ENCODE measurements at places on chromosomes 4 and X.
A peak's percentile ranks its signal among the peaks of the same experiment; 100 is the strongest.

- DNase-seq, result no peak
Measured at GRCh38 chr4:158535130-158535614, 13.5 kb downstream of the RXFP1 start.

- DNase-seq, result no peak
Measured at GRCh38 chr4:152112887-152113286, 352.1 kb upstream of the GATB start.

DNA sequence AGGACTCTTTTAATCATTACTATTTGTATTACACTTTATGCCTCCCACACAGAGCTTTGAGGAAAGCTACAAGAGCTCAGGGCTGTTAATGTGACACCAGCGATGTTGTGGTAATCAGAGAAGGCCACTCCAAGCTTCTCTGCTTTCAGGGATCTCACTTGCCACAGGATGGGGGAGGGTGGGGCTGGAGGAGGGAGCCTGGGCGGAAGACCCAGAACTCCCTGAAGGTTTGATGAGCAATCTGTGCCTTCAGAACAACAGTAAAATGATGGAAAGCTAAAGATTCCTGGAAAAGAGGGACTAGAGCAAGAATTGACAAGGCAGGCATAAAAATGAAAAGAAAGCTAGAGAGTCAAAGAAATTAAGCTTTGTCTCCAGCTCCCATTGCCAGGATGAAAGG is 75.6 kb downstream of the MAML3 start:
- no peak for DNase-seq

- DNase-seq, result no peak
Measured at GRCh38 chr4:95289028-95289634, 259.6 kb downstream of the UNC5C start.

GRCh38 chr4:38802561-38803355 is 1.8 kb downstream of the TLR1 start:
- DNase-seq, result no peak

- no peak for DNase-seq
Measured at GRCh38 chr4:170875868-170876267, 786.1 kb upstream of the AADAT start.

- no peak for DNase-seq
Measured at GRCh38 chr4:107857741-107858140, 33.0 kb downstream of the SGMS2 start.

GRCh38 chr4:185520119-185520518 is 15.2 kb downstream of the PDLIM3 start:
- DNase-seq, result no peak

DNA sequence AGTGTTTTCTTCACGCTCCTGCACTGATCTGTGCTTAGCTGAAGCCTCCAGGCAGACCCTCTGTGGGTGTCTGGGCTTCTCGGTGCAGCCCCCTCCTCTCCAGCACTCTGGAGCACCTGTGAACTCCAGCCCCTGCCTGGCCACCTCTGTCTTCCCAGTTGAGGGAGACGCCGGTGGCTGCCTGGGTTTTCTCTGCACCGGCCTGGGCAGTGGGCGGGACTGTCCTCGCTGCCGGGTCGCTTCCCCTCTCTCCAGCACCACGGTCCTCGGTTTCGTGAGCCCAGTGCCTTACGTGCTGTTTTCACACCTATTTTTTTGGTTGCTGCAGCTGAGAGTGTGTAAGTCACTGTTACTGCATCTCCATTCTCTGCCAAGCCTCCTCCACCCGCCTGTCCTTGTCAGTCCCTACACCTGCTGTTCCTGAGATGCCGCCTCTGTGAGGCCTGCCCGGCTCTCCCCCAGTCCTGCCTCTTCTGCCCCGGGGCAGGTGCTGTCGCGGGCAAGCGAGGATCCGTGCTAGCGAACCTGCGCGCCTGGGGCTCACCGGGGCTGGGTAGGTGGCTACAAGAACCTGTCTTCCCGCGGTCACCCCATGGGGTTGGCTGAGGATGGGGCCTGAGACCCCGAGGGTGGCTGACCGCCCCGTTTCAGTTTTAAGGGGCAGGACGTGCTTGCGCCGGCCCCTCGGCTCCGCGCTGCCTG is 2.4 kb upstream of the FGFRL1 start:
- DNase-seq, result peak; percentile 42

DNA sequence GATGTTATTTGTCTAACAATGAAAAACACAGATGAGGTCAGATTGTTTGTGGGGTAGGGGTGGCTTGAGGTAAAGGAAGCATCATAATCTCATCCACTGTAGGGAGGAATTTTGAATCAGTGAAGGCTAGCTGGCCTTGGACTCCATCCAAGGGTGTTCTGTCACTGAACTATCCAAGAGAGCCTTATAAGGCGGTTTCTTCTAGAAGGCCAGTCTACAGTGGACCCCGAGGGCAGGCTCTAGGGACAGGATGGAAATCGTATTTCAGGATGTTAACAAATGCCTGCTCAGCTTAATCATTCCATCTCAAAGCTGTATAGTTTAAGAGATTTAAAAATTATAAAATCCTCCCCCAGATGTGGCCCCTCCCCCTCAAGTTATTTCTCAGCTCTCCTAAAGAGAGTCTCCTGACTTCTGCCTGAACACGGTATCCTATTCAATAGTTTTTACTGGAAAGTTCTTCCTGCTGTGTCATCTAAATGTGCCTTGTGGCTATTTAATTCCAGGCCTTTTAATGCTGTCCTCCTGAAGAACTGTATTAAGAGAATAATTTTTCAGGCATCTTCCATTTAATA is 8.0 kb downstream of the IGFBP7 start:
- DNase-seq, result no peak

- no peak for DNase-seq
Measured at GRCh38 chrX:27381419-27381818, 81.7 kb downstream of the PPP4R3C start.

GRCh38 chr4:16187455-16187854 is 38.8 kb downstream of the TAPT1 start:
- DNase-seq, result no peak

DNA sequence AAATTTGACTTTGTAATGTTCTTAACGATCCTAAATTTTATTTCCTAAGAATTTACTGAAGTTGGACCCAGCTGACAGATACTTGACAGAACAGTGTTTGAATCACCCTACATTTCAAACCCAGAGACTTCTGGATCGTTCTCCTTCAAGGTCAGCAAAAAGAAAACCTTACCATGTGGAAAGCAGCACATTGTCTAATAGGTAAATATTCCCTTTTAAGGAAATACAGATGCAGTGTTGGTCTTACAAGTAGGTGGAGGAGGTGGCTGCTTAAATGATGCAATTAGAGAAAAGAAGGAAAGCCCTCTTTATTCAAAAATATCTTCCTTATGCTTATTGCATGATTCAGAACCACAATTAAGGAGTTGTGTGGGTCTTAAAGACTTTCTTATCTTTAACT is 73.5 kb downstream of the RS1 start:
- DNase-seq, result no peak

GRCh38 chrX:19964017-19964710 is 26.7 kb downstream of the BCLAF3 start:
- DNase-seq, result no peak

DNA sequence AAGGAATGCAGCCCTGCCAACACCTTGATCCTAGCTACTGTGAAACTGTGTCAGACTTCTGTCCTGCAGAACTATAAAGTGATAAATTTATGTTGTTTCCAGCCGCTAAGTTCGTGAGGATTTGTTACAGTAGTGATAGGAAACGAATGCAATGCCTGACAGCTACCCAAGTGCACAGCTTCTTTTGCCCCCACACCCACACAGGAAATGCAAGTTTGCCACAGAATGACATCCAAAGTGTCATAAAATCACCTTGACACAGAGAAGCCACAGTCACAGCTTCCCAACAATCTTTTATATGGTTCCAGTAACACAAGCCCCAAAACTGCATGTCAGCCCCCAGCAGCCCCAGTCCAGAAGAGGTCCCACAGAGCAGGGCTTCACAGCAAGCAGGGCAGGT is 216.9 kb upstream of the S100G start:
- DNase-seq, result no peak
